Dermis microvascular lymphatic vessel endothelial cell (primary cell): ENCODE measurements at places on chromosomes 6 and 20. TPM values are rescaled to one million over a fixed set of nuclear protein-coding genes. Genes with fewer than 3 reads are reported as not detected.

Gene ZNF334
- 0.13 and 0.76 TPM in 2 replicates for total RNA-seq

Gene UBE3D
- total RNA-seq, result 2.4 and 2.6 TPM in 2 replicates

Gene CALHM4
- 0.13 TPM in 1 of 2 replicates, not detected in the other for total RNA-seq

Gene FARS2
- 23.4 and 26.8 TPM in 2 replicates for total RNA-seq

Gene ISM1
- under 0.01 TPM in 1 of 2 replicates, not detected in the other for total RNA-seq

Gene ZNF165
- 0.25 and 0.39 TPM in 2 replicates for total RNA-seq

Gene SLC25A27
- total RNA-seq, result 0.26 and 0.51 TPM in 2 replicates

Gene ASIP
- not detected in 2 replicates for total RNA-seq

Gene PRSS16
- not detected in 2 replicates for total RNA-seq

Gene MAPK13
- total RNA-seq, result 3.9 and 7.0 TPM in 2 replicates

Gene PGM3
- 57.6 and 77.8 TPM in 2 replicates for total RNA-seq

Gene MLN
- not detected in 2 replicates for total RNA-seq

Gene PXDC1
- 60.5 and 71.8 TPM in 2 replicates for total RNA-seq

Gene MCM8
- total RNA-seq, result 4.7 and 5.9 TPM in 2 replicates

Gene HCK
- total RNA-seq, result not detected in 2 replicates

Gene NFATC2
- 2.4 and 2.7 TPM in 2 replicates for total RNA-seq

Gene PPP1R3G
- 0.39 and 0.89 TPM in 2 replicates for total RNA-seq

Gene GPLD1
- 0.13 and 0.25 TPM in 2 replicates for total RNA-seq

Gene DDO
- total RNA-seq, result 3.3 and 3.8 TPM in 2 replicates

Gene ZBTB12
- total RNA-seq, result 2.2 and 3.0 TPM in 2 replicates

Gene RARS2
- total RNA-seq, result 28.6 and 33.5 TPM in 2 replicates

Gene INSM1
- not detected in 2 replicates for total RNA-seq

Gene KAT14
- 6.5 and 8.7 TPM in 2 replicates for total RNA-seq

Gene NKX2-4
- total RNA-seq, result not detected in 2 replicates
